ENCODE measurements at places on chromosomes 16 and 17. TPM values are rescaled to one million over a fixed set of nuclear protein-coding genes. Genes with fewer than 3 reads are reported as not detected.

GRCh38 chr16:57145046-57146021, 40.5 kb downstream of the PSME3IP1 start:
- no peak for DNase-seq

DNA sequence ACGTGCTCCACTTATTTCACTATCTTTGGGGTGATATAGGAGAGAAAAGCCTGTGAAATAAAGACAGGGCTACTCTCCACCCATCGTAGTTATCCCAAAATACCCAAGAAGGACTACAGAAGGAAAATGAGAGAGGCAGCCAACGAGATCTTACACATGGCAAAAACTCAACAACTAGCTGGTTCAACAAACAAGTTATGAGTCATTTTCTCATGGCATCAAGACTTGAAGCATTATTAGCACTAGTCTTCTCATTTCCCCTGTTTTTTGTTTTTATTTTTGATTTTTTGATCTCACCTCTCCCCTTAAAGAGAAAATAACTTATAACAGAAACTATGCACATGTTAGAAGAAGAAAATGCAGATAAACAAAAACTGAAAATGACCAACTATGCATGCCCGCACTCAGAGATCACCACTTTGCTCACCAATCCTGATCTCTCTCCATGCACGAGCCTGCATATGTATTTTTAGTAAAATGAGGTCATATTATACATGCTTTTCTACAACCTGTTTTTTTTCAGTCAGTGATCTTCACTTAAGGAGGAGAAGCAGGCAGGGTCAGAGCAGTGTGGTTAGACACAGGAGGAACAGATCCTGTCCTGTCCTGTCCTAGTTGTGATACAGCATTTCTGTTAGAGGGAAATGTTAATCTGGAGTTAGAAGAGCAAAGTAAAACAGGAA, 22.8 kb downstream of the FAM117A start:
- no peak for DNase-seq

Gene EVPL
- total RNA-seq: not detected

Gene GPR179
- total RNA-seq: 0.07 TPM

- no peak for DNase-seq
Measured at GRCh38 chr16:88910284-88911135, 44.0 kb upstream of the PABPN1L start.

Gene SLX4
- total RNA-seq: 14.1 TPM

DNA sequence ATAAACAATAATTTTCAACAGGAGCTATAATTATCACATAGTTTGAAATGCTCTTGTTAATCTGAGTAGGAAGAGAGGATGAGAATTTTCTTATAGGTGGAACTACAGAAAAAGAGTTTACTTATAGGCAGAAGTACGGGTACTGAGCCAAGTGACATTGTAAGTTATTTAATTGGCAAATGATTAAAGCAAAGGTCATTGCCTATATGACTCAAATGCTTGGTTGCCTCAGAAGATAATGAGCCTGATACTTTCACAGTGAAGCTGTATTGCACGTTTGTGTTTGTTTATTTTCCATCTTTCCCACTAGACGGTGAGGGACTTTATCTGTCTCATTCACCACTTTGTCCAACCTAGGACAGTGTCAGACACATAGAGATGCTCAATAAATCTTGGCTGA, 749.3 kb downstream of the MAF start:
- DNase-seq: no peak

DNA sequence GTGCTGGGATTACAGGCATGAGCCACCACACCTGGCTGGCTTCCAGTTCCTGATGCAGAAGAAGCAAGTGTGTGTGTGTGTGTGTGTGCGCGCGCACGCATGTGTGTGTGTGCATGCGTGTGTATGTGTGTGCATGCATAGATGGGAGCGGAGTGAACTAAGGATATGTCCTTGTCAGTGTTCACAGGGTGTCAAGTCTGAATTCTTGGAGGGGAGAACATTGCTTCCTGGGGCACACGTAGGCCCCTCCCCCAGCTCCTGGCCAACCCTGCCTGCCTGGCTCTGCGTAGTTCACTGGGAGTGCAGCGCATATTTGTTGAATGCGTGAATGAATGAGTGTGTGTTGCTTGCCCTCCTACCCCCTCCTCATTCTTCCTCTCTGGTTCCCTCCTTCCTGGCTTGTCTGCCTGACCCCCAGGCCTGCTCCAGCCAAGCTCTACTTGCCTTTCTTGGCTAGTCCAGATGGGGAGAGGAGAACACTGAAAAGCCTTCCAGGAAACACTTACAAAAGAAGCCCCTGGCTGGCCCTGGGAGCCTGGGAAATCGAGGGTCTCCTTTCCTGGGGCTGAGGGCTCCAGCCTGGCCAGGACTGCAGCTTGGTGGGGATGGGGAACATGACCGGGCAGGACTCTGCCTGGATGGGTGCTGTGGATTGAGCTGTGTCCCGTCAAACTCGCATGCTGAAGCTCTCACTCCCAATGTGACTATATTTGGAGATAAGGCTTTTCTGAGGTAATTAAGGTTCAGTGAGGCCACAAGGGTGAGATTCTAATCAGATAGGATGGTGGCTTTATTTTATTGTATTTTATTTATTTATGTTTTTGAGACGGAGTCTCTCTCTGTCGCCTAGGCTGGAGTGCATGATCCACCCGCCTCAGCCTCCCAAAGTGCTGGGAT, 27.9 kb downstream of the IGFBP4 start:
- no peak for DNase-seq

Gene SMPD3
- total RNA-seq: 85.4 TPM

- DNase-seq: no peak
Measured at GRCh38 chr17:67573987-67574657, 143.6 kb upstream of the NOL11 start.

Gene TNFRSF13B
- total RNA-seq: not detected

DNA sequence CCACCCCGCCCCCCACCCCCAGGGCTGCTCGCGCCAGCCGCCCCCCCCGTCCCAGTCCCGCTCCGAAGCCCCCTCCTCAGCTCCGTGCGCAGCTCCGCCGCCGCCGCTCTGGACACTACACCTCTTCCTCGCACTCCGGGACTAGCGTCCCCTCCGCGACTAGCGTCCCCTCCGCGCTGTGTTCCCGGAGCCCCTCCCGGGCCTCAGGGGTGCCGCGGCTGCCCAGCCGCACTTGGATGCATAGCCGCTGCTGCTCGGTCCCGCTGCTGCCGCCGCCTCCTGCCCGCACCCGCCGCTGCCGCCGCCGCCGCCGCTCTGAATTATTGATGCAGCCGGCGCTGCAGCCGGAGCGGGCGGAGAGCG, at the start of gene CBLN1:
CBLN1 (minus strand) TSS at position 359 of the 363 bp plus-strand sequence. CDS start 373 bp downstream, outside the sequence.
- DNase-seq: no peak
